ENCODE measurements at places on chromosomes 16 and 17.

DNA sequence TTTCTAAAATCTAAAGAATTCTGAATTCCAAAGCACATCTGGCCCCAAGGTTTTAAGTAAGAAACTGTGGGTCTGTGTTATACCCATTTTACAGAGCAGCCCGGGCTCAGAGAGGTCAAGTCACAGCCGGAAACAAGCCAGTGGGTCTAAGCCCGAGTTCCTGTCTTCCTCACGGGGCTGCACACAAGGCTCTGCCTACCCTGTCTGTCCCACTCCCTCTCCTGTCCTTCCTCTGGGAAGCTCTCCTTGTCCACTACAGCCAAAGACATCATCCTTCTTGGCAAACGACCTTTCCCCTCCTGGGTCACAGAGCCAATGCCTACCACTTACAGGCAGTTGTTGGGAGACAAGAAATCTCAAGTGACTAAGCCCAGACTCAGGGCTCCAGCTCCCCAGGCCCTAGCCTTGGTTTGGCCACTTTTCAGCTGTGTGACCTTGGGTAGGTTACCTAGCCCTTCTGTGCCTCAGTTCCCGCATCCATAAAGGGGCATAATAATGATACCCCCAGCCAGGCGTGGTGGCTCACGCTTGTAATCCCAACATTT lies 55.6 kb upstream of the MAP3K14 start:
- no peak for DNase-seq

DNA sequence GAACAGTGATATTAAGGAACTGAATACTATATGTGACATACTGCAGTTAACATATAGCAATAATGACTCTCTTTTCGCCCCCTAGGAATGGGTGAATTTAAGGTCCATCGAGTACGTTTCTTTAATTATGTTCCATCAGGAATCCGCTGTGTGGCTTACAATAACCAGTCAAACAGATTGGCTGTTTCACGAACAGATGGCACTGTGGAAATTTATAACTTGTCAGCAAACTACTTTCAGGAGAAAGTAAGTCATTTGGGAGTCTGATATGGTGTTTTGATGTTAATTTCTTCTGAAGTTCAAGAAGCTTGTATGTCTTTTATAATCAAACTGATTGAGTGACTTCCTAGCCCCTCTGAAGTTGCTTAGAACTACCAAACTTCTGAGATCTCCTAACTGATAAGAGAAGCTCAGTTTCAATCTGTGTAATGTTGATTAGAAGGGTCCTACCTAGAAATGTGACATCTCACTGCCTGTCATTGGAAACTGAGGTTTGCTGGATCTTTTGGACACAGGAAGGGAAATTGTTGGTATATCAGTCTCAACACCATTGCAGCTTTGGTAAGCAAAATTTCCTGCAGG lies 1.0 kb downstream of the UTP4 start:
- DNase-seq: no peak

DNA sequence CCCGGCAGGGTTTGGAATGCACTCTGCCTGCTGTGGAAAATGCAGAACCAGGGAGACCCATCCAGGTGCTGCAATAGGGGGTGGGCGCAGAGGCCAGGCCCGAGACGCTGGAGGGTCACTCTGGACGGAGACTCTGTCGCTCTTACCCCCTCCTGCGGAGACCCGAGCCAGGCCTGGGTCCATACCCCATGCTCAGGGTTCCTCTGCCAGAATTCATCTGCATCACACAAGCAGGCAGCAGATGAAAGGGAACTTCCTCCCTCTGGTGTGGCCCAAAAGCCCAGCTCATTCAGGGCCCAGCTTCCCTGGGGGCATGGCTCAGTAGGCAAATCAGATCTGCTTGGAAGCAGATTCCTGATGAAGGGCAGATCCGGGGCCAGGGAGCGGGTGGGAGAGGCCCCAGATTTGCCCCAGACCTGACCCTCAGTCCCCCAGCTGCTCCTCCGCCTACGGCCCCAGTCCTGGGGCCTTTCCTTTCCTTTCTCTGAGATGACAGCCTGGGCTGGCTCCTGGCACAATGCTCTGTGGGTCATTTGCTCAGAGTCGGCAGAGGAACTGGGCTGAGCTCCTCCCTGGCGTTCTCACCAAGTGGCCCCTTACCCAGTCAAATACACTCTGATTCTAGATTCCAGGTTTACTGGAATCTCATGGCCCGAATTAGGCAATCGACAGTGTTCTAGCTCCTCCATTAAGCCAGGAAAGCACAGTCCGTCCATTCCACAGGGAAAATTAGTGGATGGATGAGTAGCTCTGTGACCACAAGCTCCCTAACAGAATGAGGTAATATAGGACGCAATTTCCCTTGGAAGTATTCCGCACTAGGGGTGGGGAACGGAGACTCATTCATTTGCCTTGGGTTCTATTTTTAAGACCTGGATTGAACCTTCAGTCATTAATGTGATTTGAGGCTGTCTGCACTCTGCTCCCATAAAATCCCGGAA lies 19.1 kb upstream of the RASD1 start:
- DNase-seq: no peak

GRCh38 chr17:17071531-17072360 lies 29.5 kb downstream of the MPRIP start:
- DNase-seq: no peak

- no peak for DNase-seq
Measured at GRCh38 chr16:88502776-88503280, 49.7 kb downstream of the ZFPM1 start.

Measured in right kidney (tissue), 9 donors.